Esophagus squamous epithelium (tissue), 5 donors: ENCODE measurements at places on chromosomes 1 and 21.

DNA sequence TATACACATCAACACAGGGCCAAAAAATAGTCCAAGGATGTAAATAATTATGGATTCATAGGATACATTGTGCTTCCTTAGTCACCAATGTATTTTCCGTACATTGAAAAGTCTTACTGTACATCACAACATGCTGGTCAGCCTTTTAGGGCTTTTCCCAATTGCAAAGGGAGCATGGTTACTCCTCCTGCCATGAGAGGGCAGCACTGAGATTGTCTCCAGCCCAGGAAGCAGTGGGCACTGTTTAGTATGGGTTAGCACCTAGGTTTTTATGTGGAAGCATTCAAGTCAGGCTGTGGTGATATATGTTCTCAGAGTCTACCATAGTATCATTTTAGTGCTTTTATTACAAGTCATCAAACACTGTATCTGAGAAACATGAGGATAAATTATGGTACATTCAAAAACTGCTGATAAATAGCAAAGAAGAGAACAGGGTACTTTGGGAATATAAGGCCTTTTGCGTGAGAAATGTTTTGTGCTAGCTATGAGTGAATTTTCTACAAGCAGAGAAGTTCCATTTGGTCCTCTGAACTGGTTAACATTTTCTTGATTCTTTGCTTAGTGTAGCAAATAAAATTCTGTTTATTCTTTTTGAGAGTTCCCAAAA, 34.0 kb downstream of the ST6GALNAC5 start:
- DNase-seq: no peak

DNA sequence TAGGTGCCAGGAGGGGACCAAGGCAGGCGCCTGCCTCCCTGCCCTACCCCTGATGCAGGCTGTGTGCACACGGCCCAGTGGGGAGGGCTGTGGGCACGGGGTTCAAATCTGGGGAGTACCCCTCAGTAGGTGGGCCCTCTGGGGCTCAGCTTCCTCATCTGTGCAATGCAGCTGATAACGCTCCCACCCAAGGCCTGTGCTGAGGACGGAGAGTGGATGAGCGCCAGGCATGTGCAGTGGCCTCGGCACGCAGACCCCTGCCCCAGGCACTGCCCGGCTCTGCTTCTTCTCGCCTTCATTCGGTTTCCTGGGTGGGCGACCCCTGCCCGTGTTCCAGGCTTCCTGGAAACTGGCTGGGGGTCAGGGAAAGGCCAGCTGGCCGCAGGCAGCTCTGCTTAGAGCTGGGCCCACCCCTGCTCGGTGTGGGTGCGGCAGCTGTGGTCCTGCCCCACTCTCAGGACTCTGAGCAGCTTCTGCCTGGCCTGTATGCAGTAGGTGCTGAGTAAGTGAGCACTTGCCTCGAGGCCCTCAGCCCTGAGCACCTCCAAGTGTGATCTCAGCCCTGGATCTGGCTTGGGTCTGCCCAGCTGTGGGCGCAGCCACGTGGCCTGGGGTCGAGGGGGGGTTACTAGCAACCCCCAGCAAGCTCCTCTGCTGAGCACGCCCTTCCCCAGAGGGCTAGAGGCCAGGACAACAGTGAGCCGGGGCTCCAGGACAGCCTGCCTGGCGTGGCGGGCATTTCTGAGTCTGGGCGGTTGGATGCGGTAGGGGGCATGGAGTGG, 11.9 kb upstream of the TNFRSF14 start:
- DNase-seq: no peak

GRCh38 chr21:28636752-28637691, 355.7 kb downstream of the LTN1 start:
- no peak for DNase-seq

DNA sequence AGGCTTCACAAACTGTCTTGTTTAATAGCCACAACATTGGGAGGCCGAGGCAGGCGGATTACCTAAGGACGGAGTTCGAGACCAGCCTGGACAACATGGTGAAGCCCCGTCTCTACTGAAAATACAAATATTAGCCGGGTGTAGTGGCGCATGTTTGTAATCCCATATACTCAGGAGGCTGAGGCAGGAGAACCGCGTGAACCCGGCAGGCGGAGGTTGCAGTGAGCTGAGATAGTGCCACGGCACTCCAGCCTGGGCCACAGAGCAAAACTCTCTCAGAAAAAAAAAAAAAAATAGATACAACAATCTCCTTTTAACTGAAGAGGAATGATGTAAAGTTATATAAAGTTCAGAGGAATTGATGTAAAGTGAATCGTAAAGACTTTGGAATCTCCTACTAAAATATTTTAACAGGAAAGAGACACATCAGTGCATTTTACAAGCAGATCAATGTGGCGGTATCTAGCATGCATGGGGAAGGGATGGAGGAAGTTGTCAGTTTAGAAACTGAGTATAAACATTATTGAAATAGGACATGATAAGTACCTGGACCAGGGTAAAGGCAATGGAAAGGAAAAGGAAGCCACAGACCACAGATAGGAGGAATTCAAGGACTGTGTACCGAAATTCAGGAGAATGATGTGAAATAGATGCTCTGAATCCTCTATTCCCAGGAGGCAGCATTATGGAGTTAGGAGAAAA, 41.5 kb downstream of the PTPRC start:
- DNase-seq: no peak

DNA sequence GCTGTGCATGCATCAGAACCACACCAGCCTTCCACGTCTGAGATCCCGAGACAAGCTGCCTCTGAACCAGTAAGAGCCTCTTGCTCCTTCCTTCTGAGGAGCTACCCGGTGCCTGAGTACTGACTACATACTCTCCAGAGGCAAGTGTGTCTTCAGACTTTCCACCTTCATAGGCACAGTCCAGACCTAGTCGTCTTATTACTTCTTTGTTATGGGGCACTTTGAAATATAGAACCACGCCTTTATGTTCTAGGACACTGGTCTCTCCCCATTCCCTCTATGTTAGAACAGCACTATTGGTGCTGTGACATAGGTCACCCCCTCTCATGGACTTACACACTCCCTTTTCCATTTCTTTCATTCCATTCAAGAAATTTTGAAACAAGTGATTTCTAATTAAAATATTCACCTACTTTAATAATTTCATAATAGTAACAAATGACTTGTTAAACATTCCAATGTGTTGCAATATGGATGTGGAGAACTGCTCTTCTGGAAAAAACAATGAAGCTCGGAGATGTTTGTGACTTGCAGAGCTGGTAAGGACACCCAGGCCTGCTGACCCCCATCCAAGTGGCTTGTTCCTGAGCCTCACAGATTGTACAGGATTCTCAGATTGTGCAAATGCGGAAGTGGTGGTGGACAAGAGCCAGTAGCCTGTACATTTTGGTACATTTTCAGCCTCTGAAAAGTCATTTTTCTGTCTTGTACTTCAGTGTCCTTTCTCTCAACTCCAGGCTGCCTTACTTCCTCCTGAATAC, 76.1 kb upstream of the SIPA1L2 start:
- no peak for DNase-seq

DNA sequence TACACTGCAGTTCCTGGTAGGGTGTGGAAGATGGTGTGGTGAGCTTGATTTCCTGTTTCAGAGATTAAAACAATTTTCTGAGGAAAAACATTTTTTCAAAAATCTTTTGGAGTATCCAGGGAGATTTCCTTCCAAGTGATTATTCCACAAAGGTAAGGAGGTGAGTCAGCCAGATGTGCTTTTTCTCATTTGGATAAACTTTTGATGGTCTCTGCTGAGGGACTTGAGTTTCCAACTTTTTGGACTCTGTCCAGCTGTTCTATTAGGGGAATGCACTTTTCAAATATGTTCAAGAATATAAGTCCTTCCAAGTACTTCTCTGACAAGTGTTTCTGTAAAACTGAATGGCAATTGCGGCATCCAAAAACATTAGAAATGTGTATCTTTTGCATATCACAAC, 628.8 kb upstream of the ADAMTS5 start:
- no peak for DNase-seq

GRCh38 chr1:28401760-28402159, 32.2 kb downstream of the PHACTR4 start:
- no peak for DNase-seq

DNA sequence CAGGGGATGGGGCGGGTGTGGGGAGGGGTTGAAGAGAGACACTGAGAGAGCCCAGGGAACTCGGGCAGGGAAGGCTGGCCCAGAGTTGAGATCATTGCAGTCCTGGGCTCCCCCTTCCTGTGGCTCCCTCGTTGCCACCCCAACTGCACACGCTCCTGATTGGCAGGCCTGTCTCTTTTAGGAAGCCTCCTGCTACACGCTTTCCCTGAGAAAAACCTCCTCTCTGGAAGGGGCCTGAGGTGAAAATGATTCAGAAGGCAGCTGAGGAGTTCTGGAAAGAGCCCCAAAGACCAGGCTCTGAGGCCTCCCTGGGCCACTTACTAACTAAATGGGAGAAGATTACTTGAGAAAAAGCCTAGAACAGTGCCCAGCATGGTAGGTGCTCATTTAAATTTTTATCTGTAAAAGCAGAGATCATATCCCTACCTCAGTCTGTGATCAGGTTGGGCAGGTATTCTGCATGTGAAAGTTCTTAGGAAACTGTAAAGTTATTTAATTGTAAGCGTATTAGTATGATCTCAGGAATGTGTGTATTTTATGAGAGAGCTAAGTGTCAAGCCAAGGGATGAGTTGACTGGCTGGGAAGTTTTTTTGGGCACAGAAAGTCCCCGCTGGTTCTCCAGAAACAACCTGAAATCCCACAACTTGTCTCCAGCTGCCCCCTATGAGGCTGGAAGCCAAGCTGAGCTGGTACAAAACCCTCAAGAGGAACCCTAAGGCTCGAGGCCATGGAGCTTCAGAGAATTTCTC, 65.2 kb upstream of the EPS8L3 start:
- no peak for DNase-seq

- no peak for DNase-seq
Observed at GRCh38 chr21:38533887-38534286, 35.6 kb upstream of the ERG start.

GRCh38 chr1:160575112-160575664, 4.1 kb downstream of the CD84 start:
- DNase-seq: no peak

GRCh38 chr1:201098992-201099677, 13.1 kb downstream of the CACNA1S start:
- DNase-seq: no peak

DNA sequence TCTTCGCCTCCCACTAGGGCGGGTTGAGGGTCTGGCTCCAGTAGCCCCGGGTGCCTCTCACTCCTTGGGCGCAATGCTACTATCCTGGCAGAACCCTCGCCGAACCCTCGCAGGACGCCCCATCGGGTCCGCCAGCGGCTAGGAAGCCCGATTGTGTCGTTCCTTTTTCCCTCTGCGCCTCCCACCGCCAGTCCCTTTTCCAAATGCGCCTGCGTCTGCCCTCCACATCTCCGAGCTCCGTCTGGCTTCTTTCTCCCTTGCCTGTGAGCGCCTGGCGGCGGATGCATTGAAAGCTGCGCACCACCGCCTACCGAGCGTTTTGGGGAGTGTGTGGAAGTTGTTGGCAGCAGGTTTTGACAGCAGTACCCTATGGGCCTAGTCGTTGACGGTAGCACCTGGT, 1.0 kb upstream of the DIRAS3 start:
- DNase-seq: no peak

DNA sequence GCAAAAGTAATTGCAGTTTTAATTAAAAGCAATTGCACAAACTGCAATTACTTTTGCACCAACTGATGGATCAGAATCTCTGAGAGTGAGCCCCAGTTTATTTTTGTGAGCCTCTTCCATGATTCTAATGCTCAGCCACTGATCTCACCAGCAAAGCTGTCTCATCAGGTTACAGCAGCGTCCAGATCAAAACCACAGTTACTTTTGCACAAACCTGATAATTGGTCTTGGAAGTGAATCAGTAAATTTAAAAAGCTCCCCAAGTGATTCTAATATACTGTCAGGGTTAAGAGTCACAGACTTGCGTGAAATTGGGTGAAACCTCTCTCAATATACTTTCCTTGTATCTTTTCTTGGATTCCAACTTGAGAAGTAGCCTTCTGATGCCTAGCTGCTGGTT, 13.5 kb upstream of the CR2 start:
- no peak for DNase-seq

GRCh38 chr1:179253286-179253972, 24.0 kb upstream of the ABL2 start:
- no peak for DNase-seq

DNA sequence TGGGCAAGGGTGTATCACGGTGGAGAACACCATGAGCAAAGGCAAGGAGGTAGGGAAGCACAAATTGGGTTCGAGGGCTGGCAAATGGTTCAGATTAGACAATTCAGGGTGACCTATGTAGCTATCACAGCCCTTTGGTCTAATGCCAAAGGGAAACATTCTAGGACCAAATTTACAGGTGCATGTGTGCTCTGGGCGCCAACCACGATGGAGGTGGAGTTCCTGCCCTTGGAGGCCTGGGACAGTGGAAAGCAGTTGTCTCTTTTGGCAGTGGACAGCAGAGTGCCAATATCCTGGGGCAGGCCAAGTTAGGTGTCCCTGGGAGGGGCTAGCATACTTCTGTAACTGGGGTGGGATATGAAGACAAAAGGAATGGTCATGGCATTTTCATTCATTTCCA, 40.1 kb downstream of the IGFN1 start:
- no peak for DNase-seq

DNA sequence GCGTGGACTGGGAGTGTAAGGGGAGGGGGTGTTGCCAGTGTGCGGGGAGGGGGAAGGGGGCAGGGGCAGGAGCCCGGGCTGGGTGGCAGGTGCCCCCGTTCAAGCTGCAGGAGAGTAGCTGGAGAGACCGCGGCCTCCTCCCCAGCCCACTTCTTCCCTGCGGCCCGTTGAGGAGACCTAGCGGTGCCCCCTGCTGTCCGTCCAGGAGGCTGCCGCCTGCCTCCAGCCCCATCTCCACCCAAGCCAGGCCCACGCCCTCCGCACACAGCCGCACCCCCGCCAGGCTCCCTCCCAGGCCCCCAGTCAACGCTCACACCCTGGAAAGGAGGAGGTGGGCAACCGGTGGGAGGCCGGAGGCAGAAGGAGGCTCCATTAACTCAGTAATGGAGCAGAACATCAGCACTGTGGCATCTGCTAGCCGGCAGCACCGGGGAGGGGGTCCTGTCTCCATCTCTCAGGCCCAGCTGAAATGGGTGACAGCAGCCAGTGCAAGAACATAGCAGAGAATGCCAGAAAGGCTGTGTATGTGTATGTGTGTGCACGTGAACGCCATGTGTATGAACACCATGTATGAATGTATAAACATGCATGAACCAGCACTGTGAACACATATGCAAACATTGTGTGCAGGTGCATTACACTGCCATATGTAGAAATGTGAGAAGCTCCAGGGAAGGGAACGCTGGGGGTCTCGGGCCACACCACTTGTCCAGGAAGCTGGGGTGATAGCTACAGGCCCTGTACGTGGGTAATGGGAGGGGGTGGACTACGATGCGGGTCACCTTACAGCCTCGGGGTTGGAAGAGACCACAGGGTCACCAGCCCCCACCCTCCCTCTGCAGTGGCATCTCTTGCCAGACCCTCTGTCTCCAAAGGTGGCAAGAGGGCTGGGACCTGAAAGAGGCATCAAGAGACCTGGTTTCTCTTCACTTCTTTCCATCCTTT, 84.6 kb downstream of the SYT2 start:
- no peak for DNase-seq

- DNase-seq: no peak
Observed at GRCh38 chr1:95223110-95223509, 10.9 kb upstream of the RWDD3 start.

DNA sequence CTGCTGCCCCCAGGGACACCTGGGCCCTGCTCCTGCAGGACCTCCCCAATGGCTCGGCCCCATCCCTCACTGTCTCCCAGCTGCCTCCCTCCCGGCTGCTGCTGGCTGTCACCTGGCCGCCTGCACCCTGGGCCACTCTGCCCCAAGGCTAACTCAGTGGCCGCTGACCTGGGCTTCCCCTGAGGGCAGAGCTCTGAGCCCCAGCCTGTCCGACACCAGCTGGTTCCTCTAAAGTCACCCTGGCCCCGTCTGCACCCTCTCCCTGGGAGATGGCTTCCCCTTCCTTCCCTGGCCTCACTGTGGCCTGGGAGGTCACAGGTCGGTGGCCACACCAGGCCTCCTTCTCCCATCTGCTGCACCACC, 15.0 kb downstream of the ITGB2 start:
- DNase-seq: no peak
